Dermis blood vessel endothelial cell (primary cell): ENCODE measurements at places on chromosomes 5 and 9. TPM values are rescaled to one million over a fixed set of nuclear protein-coding genes. Genes with fewer than 3 reads are reported as not detected.

- DNase-seq: no peak
Measured at GRCh38 chr5:69103521-69103920, 9.7 kb downstream of the SLC30A5 start.

Gene SLC12A2
- 34.6 and 49.2 TPM in 2 replicates for total RNA-seq

- DNase-seq: no peak
Measured at GRCh38 chr9:86660146-86660943, 287.0 kb downstream of the GAS1 start.

DNA sequence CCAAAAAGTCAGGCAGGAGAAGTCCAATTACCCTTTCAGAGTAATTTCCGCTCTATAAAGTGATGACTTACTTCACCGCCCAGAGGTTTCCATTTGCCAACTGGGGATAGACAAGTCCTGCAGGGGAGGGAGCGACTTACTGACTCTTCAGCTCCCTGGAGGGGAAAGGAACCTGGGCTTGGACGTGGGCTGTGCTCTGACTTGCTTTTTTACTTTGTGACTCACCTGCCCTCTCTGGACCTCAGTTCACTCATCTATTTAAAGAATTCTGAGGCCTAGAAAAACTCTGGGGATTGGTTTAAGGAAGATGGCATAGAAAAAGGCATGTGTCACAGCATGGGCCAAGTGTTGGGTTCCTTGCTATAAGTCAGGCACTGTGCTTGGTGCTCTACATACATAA, 180.4 kb upstream of the TRIM32 start:
- DNase-seq: no peak

DNA sequence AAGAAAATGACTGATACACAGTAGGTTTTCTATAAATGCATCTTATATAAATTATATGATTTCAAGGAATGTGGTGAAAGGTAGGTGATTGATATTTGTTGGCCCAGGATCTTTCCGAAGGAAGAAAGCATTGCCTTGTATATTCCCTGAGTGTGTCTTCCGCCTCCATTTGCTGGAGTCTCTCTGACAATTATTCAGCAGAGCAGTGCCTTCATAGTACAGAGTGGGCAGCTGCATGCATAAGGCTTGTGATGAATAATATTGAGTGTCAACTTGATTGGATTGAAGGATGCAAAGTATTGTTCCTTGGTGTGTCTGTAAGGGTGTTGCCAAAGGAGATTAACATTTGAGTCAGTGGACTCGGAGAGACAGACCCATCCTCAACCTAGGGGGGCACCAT, 58.5 kb downstream of the CETN3 start:
- DNase-seq: no peak

DNA sequence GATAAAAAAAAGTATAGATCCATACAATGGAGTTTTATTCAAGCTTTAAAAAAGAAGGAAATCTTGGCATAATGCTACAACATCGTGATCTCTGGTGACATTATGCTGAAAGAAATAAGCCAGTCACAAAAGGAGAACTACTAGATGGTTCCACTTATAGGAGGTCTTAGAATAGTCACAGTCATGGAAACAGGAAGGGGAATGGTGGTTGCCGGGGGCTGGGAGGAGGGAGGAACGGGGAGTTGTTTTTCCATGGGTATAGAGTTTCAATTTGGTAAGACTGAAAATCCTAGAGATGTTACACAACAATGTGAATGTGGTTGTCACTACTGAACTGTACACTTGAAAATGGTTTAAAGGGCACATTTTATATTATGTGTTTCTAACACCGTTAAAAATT, 94.5 kb downstream of the CFAP90 start:
- DNase-seq: no peak

DNA sequence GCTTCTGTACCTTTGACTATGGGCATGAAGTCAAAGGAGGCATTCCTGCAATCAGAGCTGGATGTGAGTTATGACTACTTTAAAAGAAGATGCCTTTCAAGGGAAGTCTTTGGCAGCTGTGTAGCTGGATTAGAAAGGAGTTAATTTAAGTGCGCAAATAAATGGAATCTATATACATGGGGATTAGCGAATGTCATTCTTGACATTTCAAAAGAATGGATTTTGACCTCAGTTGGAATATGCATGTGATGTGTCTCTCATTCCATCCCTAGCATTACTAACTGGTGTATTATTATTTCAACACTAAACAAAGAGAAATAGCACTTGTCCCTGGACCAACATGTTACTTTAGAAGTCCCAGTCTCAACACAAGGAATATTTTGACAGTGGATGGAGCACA, 359.6 kb upstream of the SLC24A2 start:
- DNase-seq: no peak

- no peak for DNase-seq
Measured at GRCh38 chr9:74728176-74728575, 159.5 kb downstream of the TRPM6 start.

DNA sequence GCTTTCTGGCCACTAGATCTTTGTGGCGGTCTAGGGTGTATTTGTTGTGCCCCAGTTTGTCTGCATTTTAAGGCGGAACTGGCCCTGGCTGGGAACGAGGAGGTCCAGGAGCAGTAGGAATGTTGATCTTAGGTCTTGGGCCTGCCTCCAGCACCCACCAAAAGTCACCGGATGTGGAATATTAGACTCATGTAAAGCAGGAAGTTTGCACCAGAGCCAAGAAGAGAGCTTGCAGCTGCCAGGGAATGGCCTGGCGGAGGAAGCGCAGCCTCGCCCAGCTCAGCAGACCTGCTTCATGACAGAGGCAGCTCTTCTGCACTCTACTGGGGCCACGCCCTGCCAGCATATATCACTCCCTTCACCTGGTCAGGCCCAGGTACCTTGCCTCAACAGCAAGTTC, 3.3 kb downstream of the GPX3 start:
- DNase-seq: peak; percentile 77

DNA sequence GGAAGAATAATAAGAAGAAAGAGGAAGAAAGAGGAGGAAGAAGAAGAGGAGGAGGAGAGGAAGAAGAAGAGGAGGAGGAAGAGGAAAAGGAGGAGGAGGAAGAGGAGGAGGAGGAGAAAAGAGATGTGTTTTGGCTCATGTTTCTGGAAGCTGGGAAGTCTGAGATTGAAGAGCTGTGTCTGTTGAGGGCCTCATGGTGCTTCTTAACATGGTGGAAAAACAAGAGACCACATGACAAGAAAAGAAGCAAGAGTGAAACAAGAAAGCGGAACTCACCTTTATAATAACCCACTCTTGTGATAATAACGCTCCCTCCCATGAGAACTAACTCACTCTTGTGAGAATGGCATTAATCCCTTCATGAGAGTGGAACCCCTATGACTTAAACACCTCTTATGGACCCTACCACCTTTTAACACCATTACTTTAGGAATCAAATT, 36.1 kb upstream of the RANBP6 start:
- DNase-seq: no peak

DNA sequence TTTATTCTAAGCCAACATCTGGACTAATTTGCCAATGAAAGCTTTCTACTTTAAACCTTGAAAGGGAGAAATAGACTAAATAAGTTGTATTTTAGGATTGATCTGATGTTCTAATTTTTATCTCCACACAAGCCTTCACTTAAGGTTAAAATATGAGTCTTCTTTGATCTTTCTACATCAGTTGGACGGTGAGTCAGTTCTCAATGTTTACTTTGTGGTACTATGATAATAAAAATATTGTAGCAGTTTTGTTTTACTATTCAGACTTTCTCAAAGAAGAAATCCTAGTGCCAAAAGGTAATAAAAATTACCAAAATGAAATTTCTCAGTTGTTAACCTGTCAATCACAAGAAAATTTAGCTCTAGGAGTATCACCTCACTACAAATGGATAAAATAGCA, 203.5 kb upstream of the RGMB start:
- DNase-seq: no peak

- DNase-seq: peak; percentile 81
Measured at GRCh38 chr9:4366591-4367330, 66.9 kb upstream of the GLIS3 start.

GRCh38 chr5:116271446-116272025, 186.7 kb downstream of the COMMD10 start:
- DNase-seq: no peak

DNA sequence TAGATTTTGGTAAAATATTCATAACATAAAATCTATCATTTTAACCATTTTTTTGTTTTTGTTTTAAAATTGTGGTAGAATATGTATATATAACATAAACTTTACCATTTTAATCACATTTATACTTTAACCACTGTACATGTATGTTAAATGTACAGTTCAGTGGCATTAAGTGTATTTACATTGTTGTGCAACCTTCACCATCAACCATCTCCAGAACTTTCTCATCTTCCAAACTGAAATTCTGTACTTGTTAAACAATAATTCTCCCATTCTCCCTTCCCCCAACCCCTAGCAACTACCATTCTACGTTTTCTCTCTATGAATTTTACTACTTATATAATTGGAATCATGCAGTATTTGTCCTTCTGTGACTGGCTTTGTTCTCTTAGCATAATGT, 11.6 kb downstream of the ANKHD1 start:
- DNase-seq: no peak

- DNase-seq: no peak
Measured at GRCh38 chr9:133490201-133490681, 11.3 kb upstream of the SLC2A6 start.

GRCh38 chr9:136543830-136544547, 1.9 kb downstream of the NOTCH1 start:
- peak; percentile 67 for DNase-seq

Gene ADRA1B
- 0.34 TPM in 1 of 2 replicates, not detected in the other for total RNA-seq

DNA sequence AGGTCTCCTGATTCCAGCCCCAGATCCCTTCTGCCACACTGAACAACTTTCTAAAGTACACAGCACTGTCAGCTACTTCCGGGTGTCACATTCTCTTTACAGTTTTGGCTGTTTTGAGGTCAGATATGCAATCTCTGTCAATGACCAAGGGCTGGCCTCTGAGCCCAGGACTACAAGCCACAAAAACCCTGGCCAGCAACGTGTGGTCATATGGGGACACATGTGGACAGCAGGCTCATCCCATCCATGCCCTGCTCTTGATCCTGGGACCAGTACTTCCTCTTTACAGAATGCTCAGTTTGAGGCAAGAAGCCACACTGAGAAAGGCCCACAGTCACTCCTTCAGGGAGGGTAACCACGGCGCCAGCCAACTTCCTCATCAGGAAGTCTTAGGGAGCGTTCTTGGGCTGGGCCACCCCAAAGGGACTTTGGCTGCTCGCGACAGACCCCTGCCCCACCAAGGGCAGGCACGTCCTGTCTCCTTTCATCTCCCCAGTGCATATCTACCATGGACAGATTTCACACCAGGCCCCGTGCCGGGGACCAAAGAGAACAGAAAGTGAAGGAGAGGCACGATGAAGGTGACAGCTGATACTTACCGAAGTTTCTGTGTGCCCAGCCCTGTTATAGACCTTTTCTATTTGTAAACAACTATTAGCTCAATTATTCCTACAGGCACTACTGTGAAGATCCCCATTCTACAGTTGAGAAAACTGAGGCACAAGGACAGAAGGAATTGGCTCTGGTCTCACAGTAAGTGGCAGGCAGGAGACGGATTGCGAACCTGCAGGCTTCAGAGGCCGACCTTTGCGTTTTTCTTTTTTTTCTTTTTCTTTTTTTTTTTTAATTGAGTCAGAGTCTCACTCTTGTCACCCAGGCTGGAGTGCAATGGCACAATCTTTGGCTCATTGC, 37.3 kb downstream of the STK10 start:
- no peak for DNase-seq

- DNase-seq: no peak
Measured at GRCh38 chr5:17477043-17477442, 21.0 kb upstream of the TAF11L2 start.

Gene NXNL2
- total RNA-seq: 0.28 TPM in 1 of 2 replicates, not detected in the other

GRCh38 chr9:38233343-38233742, 159.2 kb upstream of the ALDH1B1 start:
- DNase-seq: no peak

Gene HBEGF
- 30.6 and 33.4 TPM in 2 replicates for total RNA-seq
